ENCODE measurements at places on chromosomes 6 and 20. TPM values are rescaled to one million over a fixed set of nuclear protein-coding genes. Genes with fewer than 3 reads are reported as not detected.

TPD52L1 gene
- total RNA-seq, result 1.2 TPM

RCAN2 gene
- 0.43 TPM for total RNA-seq

- no peak for DNase-seq
Measured at GRCh38 chr6:126722411-126722810, 382.5 kb downstream of the CENPW start.

GRCh38 chr6:9761220-9761619 lies 653.7 kb downstream of the TFAP2A start:
- DNase-seq, result no peak

- no peak for DNase-seq
Measured at GRCh38 chr6:145086197-145086596, 649.1 kb downstream of the EPM2A start.
